CD14-positive monocyte (primary cell): ENCODE measurements at places on chromosomes 7 and 10.

DNA sequence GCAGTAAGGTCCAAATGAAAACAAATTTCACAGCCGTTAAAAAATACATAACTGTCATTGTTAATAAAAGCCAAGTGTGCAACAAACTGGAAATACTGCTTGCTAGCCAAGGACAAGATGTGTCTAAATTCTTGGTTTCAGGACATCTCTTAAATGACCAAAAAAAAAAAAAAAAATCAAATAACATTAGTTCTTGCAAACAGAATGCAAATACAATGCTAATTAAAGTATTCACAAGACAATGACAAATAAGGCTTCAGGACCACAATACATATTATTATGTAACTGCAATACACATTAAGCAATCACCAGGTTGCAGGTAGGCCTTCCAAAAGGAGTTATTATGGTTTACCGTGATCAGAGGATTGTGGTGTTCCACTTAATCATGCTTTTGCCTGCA, 3.6 kb downstream of the ARHGAP21 start:
- DNase-seq: no peak

DNA sequence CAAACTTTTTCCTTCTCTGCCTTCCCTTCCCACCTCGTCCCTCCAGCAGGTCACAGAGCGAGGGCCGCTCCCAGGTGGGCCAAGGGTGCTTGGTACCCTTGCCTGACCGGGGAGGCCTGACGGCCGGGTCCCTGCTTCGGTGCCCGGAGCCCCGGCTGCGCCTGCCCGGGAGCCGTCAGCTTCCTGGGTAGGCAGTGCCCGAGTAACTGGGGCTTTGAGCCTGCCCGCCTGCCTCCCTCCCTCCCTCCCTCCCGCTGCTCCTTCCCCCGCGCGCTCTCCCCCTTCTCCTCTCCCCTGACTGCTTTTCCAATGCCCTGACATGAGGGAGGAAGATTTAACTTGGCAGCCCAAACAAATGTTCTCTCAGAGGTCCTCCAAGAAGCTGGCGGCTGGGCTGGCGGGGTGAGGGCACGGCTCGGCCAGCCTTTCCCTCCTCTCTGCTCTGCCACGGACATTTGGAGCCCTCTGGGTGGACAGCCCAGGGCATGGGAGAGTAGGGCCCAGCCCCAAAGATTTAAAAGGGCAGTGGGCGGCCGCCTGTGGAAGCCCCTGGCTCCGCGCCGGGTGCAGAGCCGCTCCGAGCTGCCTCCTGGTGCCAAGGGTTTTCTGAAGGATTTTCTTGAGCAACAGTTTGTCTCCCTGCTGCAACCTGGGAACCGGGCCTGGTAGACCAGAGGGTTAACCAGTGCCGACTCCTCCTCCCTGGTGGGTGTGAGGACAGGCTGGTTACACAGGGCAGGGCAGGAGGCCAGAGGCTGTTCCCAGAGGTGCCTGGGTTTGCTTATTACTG, 2.0 kb downstream of the ZMIZ1 start:
- DNase-seq: no peak

GRCh38 chr7:142855756-142856564, 1.1 kb downstream of the EPHB6 start:
- no peak for DNase-seq

DNA sequence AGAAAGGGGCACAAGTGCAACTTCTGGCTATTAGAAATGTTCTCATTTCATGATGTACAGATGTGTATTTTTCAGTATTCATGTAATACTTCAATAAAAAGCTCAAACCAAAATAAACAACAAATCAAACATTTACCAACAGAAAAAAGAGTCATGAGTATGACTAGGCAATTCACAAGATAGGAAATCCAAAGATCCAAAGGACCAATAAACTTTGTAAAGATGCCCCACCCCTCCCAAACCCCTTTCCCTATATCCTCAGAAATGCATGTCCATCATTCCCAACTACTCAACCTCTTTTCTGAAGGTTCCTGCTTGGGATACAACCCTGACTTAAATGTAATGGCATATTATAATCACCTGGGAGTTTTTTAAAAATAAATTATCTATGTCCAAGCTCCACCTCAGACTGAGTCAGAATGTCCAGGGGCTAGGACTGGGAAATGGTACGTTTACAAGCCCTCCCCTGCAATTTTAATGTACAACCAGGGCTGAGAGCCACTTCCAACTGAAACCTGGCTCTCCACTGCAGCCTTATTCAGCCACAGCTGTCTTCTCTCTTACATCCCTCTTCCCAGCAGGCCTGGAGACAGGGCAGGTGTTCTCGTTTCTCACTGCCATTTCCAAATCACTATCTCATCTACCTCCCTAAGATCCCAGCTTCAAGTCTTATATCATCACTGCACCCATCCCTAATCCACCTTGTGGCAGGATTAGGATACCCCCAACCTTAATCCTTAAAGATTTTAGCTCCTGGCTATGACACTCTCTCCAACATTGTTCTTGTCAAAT, 36.5 kb downstream of the COA1 start:
- no peak for DNase-seq

GRCh38 chr7:37495574-37496184, 47.0 kb upstream of the ELMO1 start:
- DNase-seq: no peak

- no peak for DNase-seq
These were observed 138.0 kb upstream of the TARP start for GRCh38 chr7:38411404-38411803.

DNA sequence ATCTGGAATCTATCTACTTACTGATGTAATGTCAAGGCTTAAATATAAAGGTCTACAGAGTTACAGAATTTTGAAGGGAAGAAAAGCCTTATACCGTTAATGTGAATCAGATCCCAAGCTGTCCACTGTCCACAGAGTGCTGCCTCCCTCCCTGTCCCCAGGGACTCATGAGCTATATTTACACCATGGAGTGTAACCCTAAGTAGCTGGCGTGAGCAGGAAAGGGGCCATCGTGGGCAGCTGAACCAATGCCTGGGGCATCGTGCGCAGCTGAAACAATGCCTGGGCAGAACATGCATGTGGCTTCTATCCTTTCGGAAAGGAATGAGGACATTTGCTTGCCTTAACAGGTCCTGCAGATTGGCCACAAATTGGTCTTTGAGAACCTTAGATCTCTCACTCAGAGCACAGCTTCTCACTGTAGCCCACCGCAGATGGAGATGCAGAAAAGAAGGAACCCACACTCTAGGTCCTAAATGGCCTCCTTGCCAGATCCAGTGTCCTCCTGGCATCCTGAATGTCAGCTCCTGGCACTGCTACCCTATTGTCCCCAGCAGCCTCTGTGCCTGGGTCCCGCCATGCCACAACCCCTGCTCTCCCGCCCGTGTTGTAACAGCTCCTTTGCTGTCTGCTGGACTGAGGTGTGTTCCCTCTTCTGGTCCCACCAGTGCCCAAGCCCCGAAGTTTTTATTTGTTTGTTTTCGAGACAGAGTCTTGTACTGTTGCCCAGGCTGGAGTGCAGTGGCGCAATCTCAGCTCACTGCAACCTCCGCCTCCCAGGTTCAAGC, 30.3 kb downstream of the CCDC3 start:
- DNase-seq: no peak

GRCh38 chr10:9198611-9199010, 1144.1 kb downstream of the GATA3 start:
- DNase-seq: no peak

- no peak for DNase-seq
These were observed 709.7 kb downstream of the CNTNAP2 start for GRCh38 chr7:146826329-146826728.

DNA sequence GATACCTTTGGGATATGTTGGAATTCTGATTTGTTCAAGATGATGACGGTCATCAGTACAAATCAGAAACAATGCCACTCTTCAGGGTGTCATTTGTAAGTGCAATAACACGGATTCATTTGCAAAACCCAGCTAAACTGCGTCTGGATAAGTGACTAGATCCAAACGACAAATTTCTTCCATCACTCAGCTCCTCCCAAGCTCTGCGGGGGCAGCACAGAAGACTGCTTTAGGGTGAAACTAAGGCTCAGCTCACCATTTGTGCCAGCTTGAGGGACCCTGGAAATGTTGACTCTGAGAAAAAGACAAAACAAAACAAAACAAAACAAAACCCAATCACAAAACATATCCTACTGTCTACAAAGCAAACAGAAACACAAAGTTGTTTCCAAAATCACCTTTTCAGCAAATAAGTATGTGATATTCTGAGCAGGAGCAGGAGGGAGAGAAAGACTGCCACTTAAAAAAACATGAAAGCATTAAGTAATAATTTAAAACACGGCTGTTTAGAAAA, 8.0 kb downstream of the EVX1 start:
- DNase-seq: no peak

- no peak for DNase-seq
These were observed 58.0 kb downstream of the NEBL start for GRCh38 chr10:20839141-20839540.

DNA sequence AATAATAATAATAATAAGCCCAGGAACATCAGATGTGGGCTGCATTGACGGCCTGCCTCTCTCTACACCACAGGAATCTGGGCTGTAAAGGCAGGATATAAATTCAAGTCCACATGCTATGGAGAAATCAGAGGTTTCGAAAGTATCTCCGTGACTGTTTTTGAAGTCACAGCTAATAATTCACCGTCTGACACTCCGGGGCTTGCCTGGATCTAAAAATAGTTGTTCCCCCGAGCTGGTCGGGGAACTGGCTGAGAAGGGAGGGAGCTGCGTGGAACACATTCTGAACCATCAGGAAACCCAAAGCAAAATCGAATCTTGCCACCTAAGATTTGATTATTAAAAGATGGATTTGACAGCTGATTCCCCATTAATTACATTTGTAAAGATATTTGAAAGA, 35.4 kb downstream of the KLF6 start:
- peak; percentile 87 for DNase-seq

GRCh38 chr7:74544706-74545469, 91.2 kb downstream of the GTF2IRD1 start:
- DNase-seq: peak; percentile 32

DNA sequence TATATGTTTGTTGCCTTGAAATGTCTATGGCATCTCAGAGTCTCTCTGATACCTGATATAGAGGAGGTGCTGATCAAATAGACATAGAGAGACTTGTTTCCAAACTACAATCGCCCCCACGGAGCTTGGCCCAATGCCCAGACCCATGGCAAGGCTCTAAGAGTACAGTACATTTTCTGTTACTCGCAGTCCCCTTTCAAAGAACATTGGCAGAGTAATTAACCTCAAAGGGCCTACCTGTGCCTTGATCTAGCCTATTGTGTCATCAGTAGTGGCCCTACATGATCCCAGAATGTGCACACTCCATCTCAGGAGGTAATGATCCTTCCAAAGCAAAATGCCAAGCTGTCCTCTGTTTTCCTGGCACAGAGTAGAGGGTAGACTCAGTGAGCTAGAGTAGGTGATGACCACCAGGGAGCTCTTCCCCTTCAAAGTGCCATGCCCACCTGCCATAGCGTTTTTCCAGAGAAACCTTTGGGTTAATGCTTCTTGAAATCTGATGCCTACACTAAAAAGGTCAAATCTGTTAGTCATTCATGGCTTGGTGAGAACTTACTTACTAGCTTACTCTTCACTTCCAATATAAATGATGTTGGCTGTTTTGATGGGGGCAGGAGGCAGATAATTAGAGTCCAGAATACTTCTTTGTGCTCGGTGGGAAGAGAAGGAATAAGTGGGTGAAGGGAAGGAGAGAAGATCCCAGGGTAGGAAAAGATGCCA, 41.2 kb upstream of the ACSL5 start:
- no peak for DNase-seq

GRCh38 chr7:137715121-137715520, 131.7 kb downstream of the DGKI start:
- no peak for DNase-seq

DNA sequence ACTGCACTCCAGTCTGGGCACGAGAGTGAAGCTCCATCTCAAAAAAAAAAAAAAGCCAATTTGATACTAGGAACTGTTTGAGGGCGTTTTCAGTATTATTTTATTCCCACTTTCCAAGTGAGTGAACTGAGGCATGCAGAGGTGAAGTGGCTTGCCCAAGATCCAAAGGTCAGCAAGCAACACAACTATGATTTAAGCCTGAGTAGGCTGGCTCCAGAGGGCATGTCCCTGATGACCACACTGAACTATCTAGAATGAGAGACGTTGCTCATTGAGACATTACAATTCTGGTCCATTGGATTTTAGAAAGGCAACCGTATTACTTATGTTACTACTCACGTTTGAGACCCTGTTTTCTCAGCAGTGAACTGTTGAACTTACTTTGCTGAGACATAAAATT, 20.8 kb downstream of the KCNMA1 start:
- no peak for DNase-seq

DNA sequence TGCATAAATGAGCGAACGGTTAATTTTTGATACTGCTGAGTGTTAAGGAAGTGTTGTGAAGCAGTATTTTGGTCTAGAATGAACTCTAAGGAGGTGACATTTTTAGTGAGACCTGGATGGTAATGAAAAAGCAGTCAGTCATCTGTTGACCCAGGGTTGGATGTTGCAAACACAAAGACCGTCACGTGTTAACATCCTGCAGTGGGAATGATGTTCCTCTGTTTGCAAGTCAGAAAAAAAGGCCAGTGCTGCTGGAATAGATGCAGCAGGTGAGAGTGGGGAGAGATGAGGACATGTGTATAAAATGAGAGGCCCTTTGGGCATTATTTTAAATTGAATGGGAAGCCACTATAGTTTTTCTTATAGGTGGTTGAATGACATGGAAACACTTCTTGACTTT, 39.3 kb downstream of the INSYN2A start:
- no peak for DNase-seq

DNA sequence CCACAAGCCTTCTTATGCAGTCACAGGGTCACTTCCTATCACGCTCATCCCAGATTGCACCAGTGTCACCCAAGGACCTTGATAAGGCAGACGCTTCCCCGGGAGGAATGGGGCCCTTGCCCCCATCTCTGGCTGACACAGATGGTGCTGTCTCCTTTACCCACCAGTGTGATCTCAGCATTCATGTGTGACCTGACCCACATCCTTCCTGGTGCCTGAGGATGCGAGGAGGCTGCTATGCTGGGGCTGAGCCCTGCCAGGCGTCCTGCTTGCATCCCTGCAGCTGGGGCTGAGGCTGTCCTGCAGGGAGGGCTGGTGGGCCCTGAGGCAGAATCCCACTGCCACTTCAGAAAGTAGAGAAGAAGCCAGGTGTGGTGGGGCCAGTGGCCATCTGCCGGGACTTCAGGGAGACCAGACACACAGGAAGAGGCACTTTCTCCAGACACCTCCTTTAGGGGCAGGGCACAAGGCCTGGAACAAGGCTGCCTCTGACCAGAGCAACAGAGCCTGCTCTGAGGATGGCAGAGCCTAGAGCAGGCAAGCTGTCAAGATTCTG, 35.3 kb downstream of the RASGEF1A start:
- no peak for DNase-seq

GRCh38 chr10:4847561-4848355, 21.8 kb downstream of the AKR1E2 start:
- peak; percentile 63 for DNase-seq
